ENCODE measurements at places on chromosomes 5 and 9.

DNA sequence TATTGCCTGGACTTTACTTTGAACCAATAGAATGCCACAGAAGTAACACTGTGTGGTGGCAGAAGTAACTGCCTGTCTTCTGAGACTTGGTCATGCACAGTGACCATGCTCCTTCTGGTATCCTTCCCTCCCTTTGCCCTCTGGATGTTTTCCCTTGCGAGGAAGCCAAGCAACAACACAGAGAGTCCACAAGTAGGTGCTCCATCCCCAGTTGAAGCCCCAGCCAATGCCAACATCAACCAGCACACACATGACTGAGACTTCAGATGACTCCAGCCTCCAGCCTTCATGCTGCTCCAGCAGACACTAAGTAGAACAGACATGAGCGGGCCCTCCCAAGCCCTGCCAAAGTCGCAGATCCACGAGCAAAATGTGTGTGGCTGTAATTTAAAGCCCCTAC lies 129.6 kb downstream of the EPB41L4A start:
- DNase-seq, result no peak

GRCh38 chr9:859251-859650 lies 17.8 kb downstream of the DMRT1 start:
- DNase-seq, result no peak

DNA sequence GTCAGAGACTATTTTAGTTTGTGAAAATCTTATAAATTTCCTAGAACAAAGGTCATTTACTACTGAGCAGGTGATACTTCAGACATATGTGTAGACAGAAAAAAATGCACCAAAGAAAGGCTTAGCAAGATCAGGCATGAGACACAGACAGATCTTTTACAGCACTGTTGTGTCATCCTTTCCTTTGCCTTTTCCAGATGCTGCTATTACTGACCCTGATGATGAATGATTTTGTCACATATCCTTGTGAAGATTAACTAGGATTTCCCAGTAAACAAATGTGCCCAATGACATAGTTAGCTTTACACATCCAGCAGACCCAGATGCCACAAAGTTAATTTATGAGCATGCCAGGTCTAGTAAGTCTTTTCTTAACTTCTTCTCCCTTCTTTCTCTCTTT lies 68.2 kb downstream of the DMRTA1 start:
- no peak for DNase-seq

DNA sequence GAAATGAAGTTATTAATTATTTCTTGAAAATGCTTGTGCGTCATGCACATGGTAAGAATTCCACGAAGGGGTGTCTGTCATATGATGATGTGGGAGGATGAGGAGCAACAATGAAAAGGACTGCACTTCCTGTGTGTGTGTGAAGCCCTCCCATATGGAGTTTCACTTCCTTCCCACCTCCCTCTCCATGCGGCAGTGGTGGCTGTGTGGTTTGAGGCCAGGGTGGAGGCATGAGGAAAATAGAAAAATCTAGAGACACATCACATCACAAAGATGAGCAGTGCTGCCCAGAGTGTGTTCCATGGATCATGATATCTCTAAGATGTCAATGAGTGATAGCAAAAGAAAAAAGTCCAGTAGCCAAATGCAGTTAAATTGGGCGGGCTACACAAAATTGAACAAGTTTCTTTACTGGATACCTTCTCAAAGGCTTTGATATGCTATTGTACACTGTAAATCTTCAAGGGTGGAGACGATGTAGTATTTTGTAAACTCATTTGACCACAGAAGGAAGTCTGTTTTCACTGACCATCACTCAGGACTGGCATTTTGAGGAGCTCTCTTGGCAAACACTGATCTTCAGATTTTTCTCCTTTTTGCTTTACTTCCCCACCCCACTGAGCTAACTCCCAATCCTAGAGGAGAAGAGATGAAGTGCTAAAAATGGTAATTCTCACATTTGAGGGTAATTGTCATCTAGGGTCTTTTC lies 55.7 kb upstream of the EQTN start:
- no peak for DNase-seq

DNA sequence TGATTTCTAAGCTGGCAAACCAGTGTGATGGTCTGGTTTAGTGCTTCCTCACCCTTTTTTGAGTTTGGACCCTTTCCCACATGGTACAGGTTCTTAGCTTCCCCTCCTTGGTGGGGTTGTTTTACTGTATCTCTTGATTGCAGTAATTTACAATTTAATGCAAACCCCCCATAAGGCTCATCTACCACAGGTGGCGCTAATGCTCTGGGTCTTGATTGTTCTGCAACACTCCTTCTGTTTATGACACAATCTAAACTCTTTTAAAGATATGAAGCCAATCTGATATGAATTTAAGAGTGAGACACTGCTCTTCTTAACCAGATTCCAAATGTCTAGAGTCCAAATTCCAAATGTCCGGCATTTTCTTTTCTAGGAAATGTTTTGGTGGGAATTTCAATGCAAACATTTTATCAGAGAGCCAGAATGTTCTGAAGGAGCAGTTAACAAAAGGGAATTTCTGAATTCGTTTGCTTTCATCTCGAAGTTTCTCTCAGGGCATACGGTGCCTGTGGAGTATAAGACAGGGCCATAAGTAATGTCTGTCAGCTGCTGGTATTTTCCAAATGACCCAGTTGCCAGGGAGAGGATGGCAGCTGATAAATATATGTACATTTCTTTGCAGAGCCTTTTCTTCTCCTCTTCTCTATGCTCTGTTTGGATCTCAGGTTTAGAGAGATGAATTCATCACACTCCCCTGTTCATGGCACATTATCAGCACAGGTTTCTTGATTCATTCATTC lies 246.8 kb downstream of the ARHGAP26 start:
- peak; percentile 41 for DNase-seq

DNA sequence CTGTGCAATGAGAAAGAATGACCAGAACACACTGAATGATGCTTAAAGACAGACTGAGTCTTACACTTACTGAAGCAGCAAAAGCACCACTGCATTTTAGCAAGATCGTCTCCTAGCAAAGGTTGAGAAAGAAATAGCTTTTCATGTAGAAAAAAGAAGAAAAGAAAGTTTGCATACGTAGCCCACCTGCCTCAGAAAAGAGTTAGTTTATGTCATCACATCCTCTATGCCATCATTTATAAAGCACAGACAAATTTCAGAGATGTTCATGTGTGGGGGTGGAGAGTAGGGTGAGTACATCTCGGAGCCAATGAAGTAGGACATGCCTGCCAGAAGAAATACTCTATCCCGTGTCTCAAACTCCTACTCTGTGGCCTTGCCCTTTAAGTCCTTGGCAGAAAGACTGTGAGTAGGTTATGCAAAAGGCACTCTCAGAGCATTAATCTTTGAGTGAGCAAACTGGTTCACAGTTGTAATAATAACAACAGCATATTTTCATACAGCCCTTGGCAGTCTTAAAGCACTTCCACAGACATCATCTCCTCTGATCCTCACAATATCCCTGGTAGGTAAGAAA lies 22.4 kb downstream of the NRG2 start:
- DNase-seq, result no peak

GRCh38 chr5:75736273-75736672 lies 19.0 kb upstream of the POC5 start:
- DNase-seq, result no peak

DNA sequence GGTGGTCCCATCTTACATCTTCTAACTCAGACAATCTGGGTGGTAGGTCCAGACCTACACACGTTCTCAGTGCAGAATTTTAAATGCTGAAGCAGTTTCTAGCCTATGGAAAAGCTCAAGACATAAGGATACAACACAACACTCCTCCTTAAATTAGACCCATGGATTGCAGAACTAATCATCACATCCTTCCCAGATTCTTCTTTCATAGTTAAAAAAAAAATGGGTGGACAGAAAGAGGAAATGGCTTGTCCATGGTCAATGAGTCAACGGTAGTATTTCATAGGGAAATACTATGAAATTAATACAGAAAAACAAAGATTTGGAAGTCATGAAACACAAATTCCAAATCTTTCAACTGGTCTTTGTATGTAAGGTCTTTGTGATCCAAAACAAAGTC lies 106.9 kb downstream of the PAPPA start:
- DNase-seq, result no peak

DNA sequence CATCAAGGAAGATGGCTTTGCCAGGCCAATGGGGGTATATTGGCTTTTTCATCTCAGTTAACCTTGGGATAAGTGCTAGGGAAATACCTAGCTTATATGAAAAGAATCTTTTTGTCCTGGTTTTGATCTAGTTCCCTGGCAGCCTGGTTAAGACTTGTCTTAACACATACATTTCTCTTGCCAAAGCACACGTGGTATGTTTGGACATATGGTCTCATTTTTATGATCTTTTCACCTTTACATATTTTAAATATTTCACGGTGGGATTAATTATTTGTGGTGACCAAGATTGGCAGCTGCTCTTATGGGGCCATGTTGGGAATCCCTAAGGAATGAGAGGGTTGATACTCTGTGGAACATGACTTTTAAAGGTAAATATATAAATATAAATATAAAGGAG lies 312.5 kb downstream of the NPR3 start:
- no peak for DNase-seq

DNA sequence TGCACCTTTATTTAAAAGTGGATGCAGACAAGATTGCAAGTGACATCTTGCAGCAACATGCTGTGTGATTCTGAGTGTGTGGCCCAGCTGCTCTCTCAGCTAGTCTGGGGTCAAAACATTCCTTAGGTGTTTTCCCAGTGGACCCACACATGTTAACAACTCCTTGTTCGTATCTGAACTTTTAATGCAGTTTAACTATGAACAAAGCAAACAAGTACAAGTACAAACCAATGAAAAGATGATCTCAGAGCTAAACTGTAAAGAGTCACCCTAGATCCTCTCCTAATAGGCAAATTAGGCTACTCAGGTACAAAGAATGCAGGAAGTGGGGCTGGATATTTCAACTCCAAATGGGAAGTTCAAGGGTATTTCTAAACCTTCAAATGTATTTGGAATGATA lies 108.4 kb downstream of the ENTREP1 start:
- DNase-seq, result no peak

DNA sequence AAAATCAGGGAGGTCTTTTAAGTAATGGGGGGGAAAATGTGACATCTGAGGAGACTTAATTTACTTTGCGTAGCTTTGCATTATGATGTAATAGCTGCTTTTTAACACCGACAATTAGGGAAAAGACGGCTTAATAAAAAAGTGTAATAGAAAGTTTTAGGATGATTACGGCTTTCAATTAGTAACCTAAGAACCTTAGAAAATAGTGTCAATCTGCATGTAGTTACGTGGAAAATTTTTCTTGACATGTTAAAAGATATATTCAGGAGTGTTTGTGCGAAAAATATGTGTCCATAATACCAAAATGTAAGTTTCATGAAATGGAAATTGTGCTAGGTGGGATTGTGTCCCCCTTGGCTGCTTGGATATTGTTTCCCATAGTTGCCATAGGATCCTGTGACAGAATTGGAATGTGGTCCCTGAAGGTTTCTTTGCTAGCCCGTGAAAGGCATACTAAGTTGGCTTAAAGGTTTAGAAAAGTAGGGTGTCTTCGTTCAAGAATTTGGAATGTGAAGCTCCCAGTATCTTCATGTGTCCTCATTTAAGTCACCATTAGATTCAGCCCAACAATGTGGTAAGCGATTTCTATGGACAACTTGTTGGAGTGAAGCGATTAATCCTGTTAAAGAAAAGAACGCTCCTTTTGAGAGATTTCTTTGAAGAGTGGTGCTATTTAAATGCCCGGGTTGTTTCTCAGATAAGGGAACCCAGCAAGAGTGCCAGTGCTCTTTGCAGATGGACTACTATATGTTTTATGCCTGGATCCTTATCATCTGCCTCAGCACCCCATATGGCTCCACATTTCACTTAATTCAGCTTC lies 2.0 kb downstream of the RGMB start:
- no peak for DNase-seq

GRCh38 chr5:1930501-1930879 lies 47.8 kb upstream of the IRX4 start:
- DNase-seq, result no peak

- DNase-seq, result no peak
Measured at GRCh38 chr5:118405650-118406061, 582.7 kb downstream of the DTWD2 start.

DNA sequence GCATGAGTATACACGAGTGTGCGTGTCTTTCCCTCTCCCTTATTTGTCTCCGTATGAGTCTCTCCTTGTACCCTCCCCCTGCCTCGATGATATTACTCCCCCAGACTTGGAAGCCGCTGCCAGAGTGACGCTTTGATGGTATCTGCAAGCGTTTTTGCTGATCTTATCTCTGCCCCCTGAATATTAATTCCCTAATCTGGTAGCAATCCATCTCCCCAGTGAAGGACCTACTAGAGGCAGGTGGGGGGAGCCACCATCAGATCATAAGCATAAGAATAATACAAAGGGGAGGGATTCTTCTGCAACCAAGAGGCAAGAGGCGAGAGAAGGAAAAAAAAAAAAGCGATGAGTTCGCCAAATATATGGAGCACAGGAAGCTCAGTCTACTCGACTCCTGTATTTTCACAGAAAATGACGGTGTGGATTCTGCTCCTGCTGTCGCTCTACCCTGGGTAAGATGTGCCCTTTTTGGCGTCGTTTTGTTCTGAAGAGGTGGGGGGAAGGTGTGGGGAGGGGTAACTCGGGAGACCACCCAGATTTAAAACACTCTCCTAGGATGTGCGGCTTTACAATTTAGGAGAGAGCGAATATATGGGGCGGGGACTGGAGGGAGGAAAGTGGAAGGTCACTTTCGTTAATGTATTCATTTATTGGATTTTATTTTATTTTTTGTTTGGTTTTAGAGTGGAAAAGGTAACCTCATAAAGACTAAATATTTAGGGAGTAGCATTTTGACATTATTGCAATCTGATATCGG lies at the start of gene GABRG2:
TSS of gene GABRG2 (plus strand) at position 119 of the 757 bp plus-strand sequence. CDS start at position 346, 227 bp downstream.
- no peak for DNase-seq

- DNase-seq, result no peak
Measured at GRCh38 chr5:66989286-66989685, 207.3 kb downstream of the CD180 start.

GRCh38 chr5:126208691-126209090 lies 214.5 kb upstream of the GRAMD2B start:
- DNase-seq, result no peak

- DNase-seq, result no peak
Measured at GRCh38 chr5:104266161-104266560, 703.6 kb upstream of the NUDT12 start.

GRCh38 chr5:55363856-55364255 lies 56.1 kb downstream of the MTREX start:
- DNase-seq, result no peak

- DNase-seq, result no peak
Measured at GRCh38 chr5:67301285-67301903, 104.8 kb upstream of the CD180 start.

DNA sequence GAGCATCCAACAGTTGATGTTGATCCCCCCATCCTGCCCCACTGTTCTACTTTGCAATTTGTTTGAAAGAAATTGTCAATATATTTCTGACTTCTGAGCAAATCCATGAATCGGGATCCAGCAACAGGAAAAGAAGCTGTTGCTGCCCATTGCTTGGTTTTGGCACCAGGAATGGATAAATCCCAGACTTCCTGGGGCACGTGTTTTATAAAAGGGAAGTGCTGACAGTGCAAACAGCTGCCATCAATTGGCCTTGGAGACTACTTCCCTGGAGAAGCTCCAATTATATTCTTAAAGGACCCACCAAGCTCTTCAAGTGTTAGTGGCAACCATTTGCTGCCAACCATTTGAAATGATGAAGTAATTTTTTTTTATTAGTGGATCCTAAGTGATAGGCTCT lies 13.7 kb downstream of the STK32A start:
- no peak for DNase-seq

- no peak for DNase-seq
Measured at GRCh38 chr5:151684690-151685361, 1.9 kb downstream of the SPARC start.

Data from GDM1 (cell line).